Left lobe of liver (tissue), 2 donors: ENCODE measurements at places on chromosomes 13 and 19.

- DNase-seq = no peak
These were observed 13.2 kb upstream of the FBXO27 start for GRCh38 chr19:39045506-39045905.

GRCh38 chr19:13825489-13826441 lies 30.5 kb downstream of the ZSWIM4 start:
- DNase-seq = no peak

DNA sequence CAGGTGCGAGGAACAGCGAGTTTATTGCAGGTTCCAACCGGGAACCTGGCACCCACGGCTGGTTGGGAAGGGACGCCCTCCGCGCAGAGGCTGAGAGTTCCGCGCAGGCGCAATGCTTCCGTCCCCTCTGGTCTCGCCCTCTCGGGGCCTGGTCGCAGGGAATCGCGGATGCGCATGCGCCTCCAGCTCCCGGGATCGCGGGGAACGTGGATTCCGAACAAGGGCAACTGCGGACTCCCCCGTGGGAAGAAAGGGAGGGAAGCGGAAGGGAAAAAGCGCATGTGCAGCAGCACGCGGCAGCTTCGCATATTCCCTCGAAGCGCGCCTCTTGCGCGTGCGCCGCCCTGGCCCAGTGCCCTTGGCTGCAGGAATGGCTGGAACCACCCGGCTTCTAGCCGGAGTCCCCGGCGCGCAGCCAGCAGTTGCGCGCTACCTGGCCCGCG lies 1.1 kb downstream of the TSSK6 start:
- DNase-seq = peak; percentile 75

DNA sequence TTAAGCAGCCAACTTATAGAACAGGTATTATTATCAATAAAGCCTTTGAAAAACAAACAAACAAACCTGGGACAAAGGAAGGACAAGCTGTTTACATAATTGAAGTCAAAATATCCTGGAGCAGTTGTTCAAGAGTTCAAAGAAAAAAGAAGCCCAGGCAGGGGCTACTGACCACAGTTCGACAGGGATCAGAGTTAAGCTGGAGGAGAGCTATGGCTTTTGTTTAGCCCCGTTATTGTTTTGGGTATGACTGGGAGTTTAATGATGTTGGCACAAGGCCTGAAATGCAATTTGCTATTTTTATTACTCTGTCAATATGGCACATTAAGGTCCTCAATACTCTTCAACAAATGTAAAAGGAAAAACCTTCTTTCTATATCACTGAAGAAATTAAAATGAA lies 624.4 kb upstream of the KLHL1 start:
- no peak for DNase-seq

DNA sequence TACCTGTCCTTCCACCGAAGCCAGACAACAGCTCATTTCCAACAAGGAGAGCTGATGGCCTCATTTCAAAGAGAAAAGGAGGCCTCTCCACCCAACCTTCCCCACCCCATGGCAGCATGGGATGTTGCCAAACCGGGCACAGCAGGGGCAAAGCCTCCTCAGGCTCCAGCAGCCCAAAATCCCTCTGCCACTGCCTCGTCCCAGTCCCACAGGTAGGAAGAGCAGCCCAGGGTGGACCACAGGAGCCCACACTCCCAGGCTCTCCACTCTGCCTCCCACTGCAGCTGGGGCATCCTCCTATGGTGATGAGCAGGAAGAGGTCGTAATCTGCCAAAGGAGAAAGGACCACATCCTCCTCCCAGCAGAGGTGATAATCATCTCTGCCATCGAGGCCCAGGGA lies 50.9 kb downstream of the PEPD start:
- peak; percentile 23 for DNase-seq

DNA sequence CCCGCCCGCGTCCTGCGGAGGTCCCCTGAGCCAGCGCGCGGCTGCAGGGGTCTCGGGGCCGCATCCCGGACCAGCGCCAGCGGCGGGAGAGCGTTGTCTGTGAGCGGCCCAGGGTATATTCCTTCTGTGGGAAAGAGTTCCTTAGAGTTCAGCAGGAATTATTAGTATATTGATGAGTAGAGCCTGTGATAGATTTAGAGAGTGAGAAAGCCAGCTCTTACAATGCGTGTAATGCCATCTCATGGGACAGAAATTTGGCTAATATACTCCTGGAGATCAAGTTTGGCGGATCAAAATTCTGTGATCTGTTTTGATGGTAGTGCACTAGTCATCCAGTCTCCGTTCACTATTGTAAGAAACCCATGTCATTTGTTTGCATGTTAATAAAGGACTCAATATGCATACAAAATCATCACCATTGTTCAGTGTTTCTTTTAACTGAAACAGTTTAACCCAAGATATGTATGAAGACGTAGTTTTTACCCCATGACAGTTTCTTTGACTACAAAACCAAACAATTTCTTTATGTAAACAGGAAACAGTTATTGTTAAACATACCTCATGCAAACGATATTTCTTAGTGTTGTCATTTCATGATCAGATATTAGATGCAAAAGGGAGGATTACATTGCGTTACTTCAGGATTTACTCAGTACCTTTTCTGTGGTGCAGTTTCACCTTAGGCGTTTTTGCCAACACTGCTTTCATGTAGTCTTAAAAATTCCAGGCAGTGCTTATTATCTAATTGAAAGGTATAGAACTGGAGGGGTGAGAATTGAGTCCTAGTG lies 9.9 kb downstream of the TNFRSF19 start:
- no peak for DNase-seq

GRCh38 chr13:33318037-33318436 lies 32.5 kb upstream of the STARD13 start:
- no peak for DNase-seq

DNA sequence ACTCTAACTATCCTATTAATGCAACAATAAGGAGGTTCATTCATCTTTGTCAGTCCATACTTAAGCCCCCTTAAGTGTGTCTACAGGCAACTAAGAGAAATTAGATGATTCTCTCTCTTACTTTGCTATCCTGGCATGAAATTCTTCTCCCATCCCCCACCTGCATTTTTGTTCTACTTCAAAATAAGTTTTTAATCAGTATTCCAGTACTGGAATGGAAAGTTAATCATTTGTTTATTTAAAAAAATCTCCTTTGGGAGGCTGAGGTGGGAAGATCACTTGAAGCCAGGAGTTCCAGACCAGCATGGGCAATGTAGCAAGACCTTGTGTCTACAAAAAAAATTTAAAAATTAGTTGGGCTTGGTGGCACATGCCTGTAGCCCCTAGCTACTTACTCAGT lies 222.1 kb downstream of the MZT1 start:
- DNase-seq = no peak

DNA sequence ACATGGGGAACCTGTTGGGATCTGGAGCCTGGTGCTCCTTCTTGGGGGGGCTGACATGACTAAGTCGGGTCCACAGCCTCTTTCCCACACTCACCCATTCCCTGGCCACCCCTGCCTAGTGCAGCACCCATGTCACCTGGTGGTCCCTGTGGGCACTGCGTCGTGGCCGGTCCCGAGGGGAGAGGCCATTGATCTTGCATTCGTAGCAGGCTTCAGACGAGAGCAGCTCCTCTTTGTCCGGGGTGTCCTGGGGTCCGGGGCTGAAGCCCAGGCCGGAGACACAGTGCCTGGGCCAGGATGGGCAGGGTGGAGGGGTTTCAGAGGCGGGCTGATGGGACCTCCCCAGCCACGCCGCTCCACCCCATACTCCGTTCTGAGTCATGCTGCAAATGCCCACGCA lies 19.4 kb downstream of the CCL25 start:
- DNase-seq = no peak

DNA sequence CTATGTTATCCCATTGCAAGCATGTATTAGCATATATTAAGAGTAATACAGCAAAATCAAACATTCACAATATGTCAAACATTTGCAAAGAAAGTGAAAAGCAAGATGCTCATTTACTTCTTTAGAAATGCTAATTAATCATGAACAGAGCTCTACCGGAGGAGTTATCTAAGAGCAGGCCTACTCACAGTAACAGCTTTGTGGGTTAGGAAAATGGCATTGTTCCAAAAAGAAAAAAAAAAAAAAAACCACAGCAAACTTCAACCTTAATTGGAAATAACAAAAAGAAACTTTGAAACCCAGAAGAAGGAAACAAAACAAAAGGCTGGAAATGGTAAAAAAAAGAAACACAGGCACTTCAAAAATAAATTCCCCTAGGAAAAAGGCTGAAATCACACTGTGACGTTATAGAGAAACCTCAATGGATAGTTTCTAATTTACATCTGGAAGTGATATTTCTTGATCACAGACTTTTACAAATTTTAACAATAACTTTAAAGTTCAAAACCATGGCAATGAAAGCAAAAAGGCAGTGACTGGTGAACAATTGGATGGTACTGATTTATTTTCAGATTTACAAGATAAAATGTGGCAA lies 1236.8 kb upstream of the SPRY2 start:
- DNase-seq = no peak

DNA sequence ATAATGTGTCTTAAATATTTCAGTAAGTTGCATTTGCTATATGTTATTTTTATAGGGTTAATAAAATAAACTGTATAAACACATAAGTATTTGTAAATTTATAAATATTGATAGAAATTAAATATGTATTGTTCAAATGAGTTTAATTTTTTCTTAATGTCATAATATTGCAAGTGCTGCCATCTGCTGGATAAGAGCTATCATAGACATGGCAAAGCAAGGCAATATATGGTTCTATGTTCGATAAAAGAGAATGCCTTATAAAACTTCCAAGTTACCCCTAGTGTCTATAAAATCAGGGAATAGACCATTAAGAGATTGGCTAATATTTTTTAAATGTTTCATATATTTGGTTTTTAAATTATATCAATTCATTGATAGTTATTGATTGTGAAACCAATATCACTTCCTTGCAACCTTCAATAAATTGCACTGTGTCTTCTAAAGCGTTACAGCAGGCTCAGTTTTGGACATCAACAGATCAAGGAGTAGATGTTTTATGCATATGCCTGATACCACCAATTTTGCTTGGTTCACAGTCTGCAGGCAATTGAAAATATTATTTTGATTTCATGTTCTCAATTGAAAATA lies 29.0 kb upstream of the SLITRK6 start:
- DNase-seq = no peak

DNA sequence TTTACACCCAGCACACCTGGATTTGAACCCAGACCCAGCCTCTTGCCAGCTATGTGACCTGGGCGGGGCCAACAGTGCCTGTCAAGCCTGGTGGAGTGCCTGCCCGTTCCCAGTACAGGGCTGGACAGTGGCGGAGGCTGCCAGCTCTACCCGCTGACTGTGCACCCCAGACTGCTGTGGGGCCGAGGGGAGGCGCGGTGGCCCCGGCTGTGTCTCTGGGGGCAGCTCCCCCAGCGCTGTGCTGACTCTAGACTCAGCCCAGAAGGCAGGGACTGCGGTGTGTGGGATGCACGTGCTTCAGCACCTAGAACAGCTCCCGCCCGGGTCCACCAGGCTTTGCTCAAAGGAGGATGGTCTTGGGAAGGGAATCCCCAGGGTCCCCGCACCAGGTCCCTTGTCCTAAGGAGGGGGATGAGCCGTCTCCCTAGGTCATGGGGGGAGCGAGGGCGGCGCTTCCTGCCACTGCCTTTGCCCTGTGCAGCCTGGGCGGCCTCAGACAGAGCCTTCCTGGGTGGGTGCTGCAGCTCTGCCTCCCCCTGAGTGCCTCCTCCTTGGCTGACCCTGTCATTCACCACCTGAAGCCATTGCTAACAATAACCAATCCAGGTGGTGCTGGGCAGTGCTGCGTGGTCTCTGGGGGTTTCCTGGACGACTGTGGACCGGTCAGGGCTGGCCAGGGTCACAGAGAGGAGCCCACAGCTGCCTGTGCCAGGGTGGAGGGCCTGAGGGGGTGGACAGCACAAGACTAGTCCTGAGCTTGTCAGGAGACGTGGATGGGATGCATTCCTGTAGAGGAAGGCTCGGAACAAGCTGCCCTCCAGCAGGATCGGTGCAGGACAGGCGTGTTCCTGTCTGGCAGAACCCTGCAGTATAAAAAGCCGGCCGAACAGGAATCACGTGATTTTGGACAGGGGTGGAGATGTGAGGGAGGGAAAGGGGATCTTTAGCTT lies 18.6 kb downstream of the TMEM255B start:
- no peak for DNase-seq

DNA sequence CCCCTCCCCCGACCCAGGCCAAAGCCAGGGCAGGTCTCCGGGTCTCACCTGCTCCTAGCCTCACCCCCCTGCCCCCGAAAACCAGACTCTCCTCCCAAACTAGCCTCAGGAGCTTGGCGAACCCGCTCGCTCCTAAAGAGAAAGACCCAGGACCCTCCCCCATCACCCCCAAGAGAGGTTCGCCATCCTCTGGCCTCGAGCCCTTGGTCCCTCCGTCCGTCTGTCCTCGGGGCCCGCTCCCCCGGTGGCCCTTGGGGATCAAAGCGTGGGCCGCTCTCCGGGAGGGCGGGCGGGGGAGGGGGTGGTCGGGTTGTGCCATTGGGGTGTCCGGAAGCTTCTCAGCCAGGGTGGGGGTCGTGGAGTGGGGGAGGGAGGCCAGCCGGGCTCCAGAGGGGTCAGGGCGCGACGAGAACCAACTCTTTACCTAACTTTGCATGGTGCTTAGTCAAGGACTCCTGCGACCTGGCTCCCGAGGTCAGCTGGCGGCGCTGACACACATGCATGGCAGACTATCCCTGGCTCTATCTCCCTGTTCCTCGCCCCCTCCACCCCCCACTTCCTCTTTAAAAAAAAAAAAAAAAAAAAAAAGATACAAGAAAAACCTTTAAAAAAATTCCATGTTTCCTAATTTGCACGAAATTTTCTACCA lies 15.6 kb downstream of the SMIM24 start:
- DNase-seq = no peak

- DNase-seq = no peak
These were observed 468 bp upstream of the SERTM1 start for GRCh38 chr13:36673352-36673751.

- DNase-seq = no peak
These were observed 24.6 kb upstream of the IRS2 start for GRCh38 chr13:109810761-109811510.

GRCh38 chr19:11921852-11922495 lies 2.9 kb upstream of the ZNF700 start:
- no peak for DNase-seq
